ENCODE measurements at places on chromosomes 5 and 9. TPM values are rescaled to one million over a fixed set of nuclear protein-coding genes. Genes with fewer than 3 reads are reported as not detected.

The IL4 gene
- not detected for total RNA-seq

The PCDHA3 gene
- total RNA-seq: under 0.01 TPM

The DOK3 gene
- 57.1 TPM for total RNA-seq

The ZNF483 gene
- total RNA-seq: 1.1 TPM

The PCDHGA5 gene
- total RNA-seq: 1.1 TPM

The OTULINL gene
- total RNA-seq: 1.9 TPM

The PMPCA gene
- total RNA-seq: 50.4 TPM
